ENCODE measurements at places on chromosomes 16 and 17.

DNA sequence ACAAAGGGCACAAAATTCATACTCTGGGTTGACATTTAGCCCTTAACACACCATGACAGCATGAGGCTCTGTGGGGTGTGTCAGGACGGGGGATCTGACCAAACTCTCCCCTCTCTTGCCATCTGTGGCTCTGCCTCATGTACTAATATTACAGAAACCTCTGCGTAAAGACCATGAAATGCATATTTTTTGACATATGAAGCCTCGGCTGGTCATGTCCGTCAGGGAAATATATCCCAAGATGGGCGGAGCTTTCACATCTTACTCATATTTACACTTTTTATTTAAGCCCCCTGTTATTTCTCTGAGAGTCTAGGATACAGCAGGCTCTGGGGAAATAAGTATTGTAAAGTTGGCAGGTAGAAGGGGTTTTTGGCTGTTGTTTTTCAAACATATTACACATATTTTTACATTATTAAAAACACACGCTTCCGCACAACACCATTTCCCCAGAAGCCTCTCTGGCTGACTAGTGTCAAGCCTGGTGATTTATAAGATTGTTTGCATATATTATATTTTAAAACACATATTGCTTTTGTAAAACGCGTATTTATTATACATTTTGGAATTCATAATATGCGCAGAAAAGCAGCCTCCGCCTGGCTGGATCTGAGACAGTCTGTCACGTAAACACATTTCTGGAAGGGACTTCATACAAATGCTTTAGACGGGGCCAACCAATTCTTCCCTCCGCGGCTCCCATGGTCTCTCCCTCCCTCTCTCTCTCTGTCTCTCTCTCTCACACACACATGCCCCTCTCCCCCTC is 237.7 kb upstream of the ZFHX3 start:
- DNase-seq = no peak

- no peak for DNase-seq
These were observed 7.0 kb upstream of the TMEM92 start for GRCh38 chr17:50267074-50267841.

DNA sequence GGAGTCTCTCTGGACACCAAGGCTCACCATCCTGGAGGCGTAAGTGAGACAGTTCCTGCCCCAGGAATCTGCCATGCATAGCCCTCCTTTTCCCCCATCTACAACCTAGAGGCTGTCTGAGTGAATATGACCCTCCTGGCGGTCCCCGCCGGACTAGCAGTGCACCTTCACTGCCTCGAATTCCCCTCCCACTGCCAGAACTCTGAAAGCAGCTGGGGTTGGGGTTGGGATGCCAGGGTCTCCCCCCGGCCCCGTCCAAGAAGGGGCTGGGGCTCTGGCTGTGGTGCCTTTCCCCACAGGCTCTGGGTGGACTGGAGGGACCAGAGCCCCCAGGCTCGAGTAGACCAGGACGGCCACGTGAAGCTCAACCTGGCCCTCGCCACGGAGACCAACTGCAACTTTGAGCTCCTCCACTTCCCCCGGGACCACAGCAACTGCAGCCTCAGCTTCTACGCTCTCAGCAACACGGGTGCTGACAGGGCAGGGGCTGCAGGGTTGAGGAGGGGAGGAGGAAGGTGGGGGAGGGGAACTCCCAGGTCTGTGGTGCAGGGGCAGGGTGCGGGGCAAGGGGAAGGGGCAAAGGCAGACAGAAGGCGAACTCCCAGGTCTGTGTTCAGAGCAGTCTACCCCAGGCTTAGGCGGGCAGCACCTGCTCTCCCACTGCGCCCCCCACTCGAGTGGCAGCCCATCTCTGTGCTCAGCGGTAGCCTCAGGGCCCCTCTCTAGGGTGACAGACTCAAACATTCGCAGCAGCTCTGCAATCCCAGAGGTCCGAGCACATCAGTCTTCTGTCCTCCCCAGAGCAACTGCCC is 1.2 kb downstream of the ZACN start:
- DNase-seq = no peak

- peak; percentile 45 for DNase-seq
These were observed 31.3 kb downstream of the SPOP start for GRCh38 chr17:49646391-49647255.

GRCh38 chr16:23025692-23026307 is 123.5 kb downstream of the USP31 start:
- DNase-seq = no peak
